Omental fat pad (tissue), 4 donors: ENCODE measurements at places on chromosomes 1 and 21. TPM values are rescaled to one million over a fixed set of nuclear protein-coding genes. Genes with fewer than 3 reads are reported as not detected.

- no peak for DNase-seq
Measured at GRCh38 chr1:1922956-1923833, 4.1 kb upstream of the TMEM52 start.

DNA sequence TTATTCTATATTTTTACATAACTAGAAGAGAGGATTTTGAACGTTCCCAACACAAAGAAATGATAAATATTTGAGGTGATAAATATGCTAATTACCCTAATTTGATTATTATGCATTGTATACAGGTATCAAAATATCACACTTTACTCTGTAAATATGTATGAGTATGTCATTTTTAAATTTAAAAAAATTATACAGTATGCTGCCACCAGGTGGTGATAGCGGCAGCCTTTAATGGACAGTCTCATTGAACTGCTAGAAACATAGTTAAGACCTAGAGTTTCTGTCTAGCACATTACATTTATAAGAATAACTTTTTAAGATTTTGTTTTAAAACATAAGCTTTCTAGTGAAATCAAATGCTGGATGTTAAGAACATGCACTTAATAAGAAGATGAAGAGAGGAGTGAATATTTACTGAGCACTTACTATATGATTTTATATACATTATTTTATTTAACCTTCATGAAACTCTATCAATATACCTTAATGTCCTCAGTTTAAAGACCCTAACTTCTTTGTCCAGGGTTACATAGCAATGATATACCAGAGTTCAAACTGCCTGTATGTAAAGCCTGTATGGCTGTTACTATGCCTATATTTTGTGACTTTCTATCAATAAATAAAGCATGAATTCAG lies 207.1 kb downstream of the NUF2 start:
- DNase-seq, result no peak

DNA sequence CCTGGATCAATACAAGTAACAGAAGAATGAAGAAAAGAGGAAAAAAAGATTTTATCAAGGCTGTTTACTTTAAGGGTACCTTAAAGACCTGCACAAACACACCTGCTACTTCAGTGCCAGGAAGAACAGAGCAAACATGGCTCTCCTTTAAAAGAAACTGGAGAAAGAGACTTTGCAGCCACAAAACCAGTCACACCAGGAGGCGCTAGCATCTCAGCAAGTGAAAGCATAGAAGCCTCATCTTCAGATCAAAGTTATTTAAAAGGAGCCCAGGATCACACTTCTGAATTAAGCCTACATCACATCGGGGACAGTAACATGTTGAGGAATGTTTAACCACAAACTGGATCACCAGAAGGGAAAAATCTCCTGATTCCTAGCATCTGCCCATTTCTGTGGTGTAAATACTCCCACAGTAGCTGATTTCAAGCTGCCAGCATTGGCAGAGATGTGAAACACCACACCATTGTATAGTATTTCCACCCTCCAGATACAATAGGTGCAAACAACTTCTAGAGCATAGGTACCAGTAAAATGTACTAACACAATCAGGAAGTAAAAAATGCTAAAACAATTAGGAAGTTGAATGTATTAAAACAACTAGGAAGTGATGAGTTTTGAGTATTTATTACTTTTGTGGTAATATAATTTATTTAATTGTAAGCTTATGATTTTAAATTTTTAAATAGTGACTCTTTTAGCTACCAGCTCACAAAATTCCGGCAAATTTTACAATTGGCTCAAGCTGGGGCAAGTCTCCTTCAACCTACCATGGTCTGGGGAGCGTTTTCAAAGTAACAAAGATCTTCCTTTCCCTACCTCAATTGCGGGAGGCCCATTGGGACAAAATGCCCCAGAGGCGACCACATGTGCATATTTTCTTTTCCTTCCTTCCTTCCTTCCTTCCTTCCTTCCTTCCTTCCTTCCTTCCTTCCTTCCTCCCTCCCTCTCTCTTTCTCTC lies 105.3 kb upstream of the CLDN14 start:
- DNase-seq, result no peak

DNA sequence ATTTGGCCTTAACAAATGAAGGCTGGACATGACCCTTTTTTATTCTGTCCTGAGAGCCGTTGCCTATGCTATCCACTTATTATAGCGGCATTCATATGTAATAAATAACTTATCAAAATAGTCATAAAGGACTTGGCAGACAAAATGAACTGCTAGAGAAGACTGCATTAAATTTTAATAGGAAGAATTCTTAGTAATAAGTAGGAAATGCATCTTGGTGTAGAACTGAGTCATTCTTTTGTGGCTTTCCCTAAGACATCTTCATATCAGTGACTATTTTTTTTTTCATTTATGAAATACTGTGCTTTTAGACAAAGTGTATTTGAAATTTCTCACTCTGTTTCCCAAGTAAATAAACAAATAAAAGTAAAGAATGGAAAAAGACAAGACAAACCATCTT lies 45.6 kb downstream of the PBX1 start:
- no peak for DNase-seq

DNA sequence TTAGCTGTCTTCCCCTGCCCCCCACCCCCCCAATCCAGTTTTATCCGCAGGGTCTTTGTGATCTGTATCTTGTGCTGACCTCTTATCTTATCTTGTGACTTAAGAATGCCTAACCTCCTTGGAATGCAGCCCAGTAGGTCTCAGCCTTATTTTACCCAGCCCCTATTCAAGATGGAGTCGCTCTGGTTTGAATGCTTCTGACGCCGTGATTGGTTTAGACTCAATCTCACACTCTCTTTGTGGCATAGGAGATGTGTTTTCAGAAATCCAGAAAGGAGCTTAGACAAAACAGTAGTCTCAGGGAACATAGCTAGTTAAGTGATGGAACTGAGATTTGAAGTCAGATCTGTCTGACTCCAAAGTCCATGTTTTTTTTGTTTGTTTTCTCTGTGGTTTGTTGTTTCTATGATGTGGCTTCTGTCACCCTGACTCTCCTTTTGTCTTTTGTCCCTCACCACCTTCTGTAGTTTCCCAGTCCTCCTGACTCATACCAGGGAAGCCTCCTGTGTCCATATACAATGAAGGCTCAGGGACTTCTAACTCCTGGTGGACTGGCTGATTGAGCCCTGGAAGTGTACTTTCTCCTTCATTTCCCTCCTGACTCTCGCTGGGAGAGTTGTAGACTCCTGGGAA lies 18.1 kb upstream of the USP24 start:
- DNase-seq, result no peak

DNA sequence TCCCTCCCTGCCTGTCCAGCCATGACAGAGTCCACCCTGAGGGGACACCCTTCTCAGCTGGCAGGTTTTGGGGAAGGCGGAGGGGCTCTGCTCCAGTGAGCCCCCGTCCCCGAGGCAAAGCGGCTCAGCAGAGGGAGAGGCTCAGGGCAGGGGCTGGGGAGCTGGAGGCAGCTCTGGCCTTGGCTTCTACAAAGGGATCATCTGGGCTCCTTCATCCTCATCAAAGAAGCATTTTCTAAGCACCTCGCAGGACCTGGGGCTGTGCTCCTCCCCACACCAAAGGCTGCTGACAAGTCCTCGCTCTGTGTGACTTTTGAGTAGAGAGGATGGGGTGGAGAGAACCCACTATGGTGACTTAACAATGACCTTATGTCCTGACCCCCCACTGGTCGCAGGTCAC lies 21.0 kb upstream of the CLSTN1 start:
- DNase-seq, result no peak

- DNase-seq, result no peak
Measured at GRCh38 chr1:151246786-151247185, 7.7 kb upstream of the PSMD4 start.

GRCh38 chr1:84259989-84260388 lies 41.5 kb upstream of the SAMD13 start:
- no peak for DNase-seq

- DNase-seq, result no peak
Measured at GRCh38 chr1:212606395-212607205, 2.0 kb upstream of the ATF3 start.

DNA sequence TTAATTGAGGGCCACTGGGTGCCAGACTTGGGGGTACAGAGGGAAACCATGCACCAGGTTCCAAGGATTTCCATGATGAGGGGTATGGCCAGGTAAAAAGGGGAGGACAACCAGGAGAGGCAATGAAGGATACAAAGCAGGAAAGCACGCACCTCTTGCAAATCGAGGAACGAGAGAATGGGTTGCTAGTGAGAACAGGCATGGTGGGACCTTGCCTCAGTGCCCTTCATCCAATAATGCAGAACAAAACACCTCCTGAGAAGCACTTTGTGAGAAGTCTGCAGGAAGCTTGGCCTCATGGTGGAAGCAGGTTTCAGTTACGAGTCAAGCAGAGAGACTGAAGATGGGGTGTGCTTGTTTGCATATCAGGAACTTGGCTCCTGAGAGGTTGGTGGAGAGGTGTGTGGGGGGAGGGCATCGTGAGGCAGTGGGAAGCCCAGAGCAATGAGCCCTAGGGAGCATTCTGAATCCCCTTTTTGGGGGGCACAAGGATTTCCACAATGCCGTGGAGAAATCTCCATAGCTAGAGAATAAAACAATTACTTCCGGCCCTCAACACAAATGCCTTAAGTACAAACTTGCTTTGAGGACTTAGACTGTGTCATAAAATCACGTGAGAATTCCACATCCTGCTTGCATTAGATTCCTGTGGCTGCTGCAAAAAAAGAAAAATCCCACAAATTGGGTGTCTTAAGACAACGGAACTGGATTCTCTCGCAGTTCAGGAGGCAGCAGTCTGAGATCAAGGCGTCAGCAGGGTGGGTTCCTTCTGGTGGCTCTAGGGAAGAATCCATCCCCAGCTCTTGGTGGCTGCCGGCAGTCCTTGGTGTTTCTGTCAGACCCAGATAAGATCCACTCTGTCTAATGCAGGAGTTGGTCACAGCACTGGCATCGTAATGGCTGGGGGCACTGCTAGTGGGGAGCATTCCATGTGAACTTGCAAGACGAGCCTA lies 54.9 kb upstream of the BACE2 start:
- no peak for DNase-seq

DNA sequence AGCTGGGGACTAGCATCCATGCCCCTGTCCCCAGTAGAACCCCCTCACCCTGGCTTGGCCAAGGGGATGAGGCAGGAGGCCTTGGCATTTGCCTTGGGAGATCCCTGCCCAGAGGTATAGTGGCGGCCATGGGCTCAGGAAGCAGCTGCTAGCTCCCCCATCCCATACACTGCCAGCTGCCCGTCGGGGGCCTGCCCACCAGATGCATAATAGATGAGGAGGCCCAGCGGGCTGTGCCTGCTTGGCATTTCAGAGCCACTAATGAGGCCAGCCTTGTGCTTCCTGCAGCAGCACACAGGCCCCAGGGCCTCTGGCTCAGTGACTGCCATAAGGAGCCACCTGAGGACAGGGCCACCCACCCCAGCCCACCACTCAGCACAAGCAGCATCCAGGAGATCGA lies 23.6 kb downstream of the RAP1GAP start:
- no peak for DNase-seq

- no peak for DNase-seq
Measured at GRCh38 chr1:35215346-35215745, 22.4 kb upstream of the SFPQ start.

DNA sequence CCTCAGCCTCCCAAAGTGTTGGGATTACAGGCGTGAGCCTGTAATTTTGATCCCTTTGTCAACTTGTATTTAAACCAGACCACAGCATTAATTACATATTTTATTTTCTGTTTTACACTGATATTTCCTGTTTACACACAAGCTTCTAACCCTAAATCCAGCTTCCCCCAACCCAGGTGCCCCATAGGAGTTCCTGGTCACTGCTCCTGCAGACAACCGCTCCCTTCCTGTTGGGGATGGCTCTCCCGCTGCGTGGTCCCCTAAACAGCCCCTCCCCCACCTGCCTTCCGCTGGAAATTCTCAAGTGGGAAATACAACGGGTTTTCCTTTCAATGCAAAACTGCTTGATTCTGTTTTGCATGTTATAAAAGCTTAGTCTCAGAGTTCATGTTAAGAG lies 3.7 kb downstream of the CSTB start:
- DNase-seq, result no peak

- DNase-seq, result no peak
Measured at GRCh38 chr1:179911812-179912211, 29.7 kb downstream of the TOR1AIP1 start.

DNA sequence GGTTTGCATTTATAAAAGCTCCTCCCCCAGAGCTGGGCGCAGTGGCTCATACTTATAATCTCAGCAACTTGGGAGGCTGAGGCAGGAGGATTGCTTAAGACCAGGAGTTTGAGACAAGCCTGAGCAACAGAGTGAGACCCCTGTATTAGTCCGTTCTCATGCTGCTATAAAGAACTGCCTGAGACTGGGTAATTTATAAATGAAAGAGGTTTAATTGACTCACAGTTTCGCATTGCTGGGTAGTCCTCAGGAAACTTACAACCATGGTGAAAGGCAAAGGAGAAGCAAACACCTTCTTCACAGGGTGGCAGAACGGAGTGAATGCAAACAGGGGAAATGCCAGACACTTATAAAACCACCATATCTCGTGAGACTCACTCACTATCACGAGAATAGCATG lies 52.5 kb downstream of the ZNF684 start:
- DNase-seq, result no peak

DNA sequence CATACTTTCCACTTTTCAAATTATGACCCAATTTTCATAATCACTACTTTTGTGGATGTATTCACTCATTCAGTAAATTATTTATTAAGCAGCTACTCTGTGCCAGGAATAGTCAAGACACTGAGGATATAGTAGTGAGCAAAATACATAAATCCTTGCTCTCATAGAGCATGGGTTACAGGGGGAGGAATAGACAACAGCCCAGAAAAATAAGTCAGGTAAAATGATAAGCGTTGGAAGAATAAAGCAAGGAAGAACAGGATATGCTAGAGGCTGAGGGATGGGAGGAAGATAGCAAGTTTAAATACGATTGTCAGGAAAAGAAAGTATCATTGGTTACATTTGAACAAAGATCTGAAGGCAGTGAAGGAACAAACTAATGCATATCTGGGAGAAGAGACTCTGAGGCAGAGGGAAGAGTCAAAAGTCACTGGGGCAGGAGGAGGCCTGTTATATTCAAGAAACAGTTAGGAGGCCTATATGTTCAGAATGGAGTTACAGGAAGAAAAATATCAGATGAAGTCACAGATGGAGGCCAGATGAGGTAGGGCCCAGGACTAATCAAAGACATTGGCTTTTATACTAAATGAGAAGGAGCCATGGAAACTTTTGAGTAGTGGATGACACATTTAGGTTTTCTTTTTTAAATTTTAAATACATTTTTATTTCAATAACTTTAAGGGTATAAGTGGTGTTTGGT lies 42.9 kb downstream of the SEC22B start:
- no peak for DNase-seq

ASCL5 gene
- total RNA-seq, result not detected
